Calu3 (cell line): ENCODE measurements at places on chromosomes 5 and 9.

GRCh38 chr9:129583308-129584038 lies 37.4 kb downstream of the C9orf50 start:
- no peak for DNase-seq
- H3K27me3 ChIP-seq, result no peaks in the 10 kb centered on the region
- H3K36me3 ChIP-seq, result peaks cover 21% of the 10 kb centered on the region
- H3K4me1 ChIP-seq, result peaks cover 33% of the 10 kb centered on the region
- no peak overlapping the region for H3K4me3 ChIP-seq

DNA sequence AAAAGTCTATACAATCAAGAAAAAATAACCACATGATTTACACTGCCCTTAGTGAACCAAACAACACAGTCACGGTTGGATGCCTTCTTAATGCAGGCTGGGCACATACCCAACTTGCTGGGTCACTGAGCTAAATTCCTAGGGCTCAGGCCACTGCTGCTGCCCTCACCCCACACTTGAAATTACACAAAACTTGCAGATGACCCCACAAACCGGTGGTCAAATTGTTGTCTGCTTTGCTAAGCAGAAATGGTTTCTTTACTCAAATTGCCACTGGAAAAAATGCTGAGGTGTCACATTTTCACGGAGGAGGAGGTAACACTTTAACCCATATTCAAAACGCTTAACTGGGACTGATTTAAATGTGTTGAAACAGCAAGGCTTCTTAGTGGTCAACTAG lies 62.4 kb downstream of the HMHB1 start:
- H3K4me1 ChIP-seq, result no peaks in the 10 kb centered on the region

- H3K27ac ChIP-seq, result no peak overlapping the region
- DNase-seq, result no peak
- H3K4me1 ChIP-seq, result no peaks in the 10 kb centered on the region
These were observed 217.2 kb downstream of the IRX2 start for GRCh38 chr5:2534251-2534650.

GRCh38 chr5:92023141-92023471 lies 640.0 kb upstream of the ARRDC3 start:
- no peaks in the 10 kb centered on the region for H3K4me1 ChIP-seq
- H3K36me3 ChIP-seq, result no peaks in the 10 kb centered on the region
- no peak overlapping the region for H3K27ac ChIP-seq
- no peak for DNase-seq
- H3K27me3 ChIP-seq, result no peaks in the 10 kb centered on the region

DNA sequence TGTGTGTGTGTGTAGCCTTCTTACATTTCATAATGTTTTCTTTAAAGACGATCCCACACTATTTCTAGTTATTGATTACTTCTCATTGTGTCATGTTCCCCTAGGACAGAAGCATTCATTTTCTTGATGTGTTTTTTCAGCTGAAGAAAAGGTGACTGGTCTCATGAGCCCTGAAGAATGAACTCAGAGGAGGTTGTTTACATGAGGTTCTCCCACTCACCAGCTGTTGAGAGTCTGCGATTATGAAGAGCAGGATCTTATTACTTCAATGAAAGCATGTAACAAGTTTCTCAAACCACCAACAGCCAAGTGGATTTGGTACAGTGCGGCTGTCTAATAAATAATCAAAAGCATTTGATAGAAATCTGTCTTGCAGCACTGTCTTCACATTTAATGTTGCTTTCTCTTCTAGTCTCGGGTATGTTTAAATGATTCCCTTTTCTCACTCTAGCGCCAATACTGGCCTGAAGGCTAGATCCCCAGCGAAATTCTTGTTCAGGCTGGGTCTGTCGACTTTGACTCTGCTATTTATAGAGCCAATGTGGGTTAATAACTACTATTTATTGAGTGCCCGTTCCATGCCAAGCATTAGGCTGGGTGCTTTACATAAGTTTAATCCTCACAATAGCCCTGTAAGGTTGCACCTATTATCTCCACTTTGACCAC lies 9.6 kb upstream of the FSD1L start:
- H3K27me3 ChIP-seq, result no peaks in the 10 kb centered on the region
- H3K27ac ChIP-seq, result no peak overlapping the region
- H3K36me3 ChIP-seq, result peaks cover 6% of the 10 kb centered on the region
- H3K4me3 ChIP-seq, result no peak overlapping the region
- no peaks in the 10 kb centered on the region for H3K4me1 ChIP-seq

DNA sequence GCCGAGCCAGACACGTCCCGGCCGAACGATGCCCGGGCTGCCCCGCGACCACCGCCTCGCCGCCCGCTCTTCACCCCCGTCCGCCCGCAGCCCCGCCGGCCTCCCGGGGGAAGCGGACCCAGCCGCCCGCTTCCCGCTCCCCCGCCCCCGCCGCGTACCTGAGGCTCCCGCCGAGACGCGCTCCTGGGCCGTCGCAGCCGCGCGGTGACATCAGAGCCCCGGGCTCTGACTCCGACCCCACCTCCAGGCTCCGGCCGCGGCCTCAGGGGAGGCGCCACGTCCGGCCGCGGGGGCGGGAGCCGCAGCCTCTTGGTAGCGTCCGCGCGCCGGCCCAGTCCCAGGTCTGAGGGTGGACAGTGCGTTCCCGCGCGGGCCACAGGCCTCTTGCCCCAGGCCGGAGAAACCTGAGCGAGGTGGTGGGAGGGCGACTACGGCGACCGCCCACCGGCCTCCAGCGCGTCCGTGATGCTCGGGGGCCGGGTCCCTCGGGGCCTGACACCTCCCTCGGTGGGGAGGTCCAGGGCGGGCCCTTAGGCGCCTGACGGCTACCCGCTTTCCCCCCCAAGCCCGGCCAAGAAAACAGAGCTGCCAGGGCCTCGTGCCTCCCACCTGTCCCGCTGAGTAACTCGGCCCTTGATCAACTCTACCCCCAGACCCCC lies at the start of gene SHROOM1:
TSS of gene SHROOM1 (minus strand) at position 212 of the 659 bp plus-strand sequence. CDS start 4,507 bp downstream, outside the sequence.
- no peaks in the 10 kb centered on the region for H3K27me3 ChIP-seq
- DNase-seq, result peak; percentile 83
- peaks cover 19% of the 10 kb centered on the region for H3K4me1 ChIP-seq

DNA sequence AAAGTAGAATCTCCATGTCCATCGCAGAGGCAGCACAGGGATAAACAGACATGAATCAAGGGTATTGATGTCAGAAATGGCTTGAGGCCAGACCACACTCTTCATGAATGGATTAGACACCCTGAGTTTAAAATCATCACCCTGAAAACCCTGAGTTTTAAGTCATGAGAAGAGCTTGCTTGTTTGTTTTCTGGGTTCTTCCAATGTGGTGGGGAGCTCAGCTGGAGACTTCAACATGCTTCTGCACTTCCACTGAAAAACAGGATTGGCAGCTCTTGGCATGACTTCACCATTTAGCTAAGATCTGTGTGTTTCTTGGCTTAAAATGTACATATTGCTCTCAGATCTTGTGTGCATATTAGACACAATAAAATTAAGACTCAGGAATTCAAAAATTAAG lies 9.8 kb downstream of the GCNT4 start:
- no peak for DNase-seq
- no peaks in the 10 kb centered on the region for H3K27me3 ChIP-seq
- peaks cover 10% of the 10 kb centered on the region for H3K36me3 ChIP-seq
- H3K4me1 ChIP-seq, result peaks cover 56% of the 10 kb centered on the region

GRCh38 chr5:172951371-172952033 lies 7.7 kb upstream of the RPL26L1 start:
- peaks cover 31% of the 10 kb centered on the region for H3K4me1 ChIP-seq
- no peak overlapping the region for H3K27ac ChIP-seq
- no peak overlapping the region for H3K4me3 ChIP-seq
- peaks cover 27% of the 10 kb centered on the region for H3K36me3 ChIP-seq
- no peaks in the 10 kb centered on the region for H3K27me3 ChIP-seq
- no peak for DNase-seq

GRCh38 chr5:5497152-5497788 lies 74.8 kb downstream of the ICE1 start:
- no peaks in the 10 kb centered on the region for H3K36me3 ChIP-seq
- no peak overlapping the region for H3K4me3 ChIP-seq
- peak; percentile 42 for DNase-seq
- no peak overlapping the region for H3K27ac ChIP-seq

DNA sequence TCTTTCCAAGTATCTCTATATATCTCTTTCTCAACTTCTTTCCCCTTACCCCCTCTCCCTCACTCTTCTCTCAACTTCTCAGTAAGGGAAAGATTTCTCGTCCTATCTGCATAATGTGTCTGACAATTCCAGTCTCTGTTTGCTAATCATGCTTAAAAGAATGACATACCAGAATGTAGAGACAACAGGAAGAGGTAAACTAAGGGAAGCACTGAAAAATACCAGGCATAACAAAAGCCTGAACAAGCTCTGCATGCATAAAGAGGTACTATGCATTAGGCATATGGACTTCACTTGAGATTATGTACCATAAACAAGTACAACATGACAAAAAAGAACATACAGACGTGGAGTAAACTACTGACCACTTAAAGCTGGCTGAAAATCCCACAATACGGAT lies 62.6 kb downstream of the SEMA5A start:
- no peak for DNase-seq
- no peak overlapping the region for H3K27ac ChIP-seq
- no peaks in the 10 kb centered on the region for H3K27me3 ChIP-seq
- H3K4me1 ChIP-seq, result no peaks in the 10 kb centered on the region

GRCh38 chr5:14568333-14568732 lies 13.3 kb upstream of the OTULINL start:
- no peak for DNase-seq
- H3K4me3 ChIP-seq, result no peak overlapping the region
- H3K36me3 ChIP-seq, result no peaks in the 10 kb centered on the region

DNA sequence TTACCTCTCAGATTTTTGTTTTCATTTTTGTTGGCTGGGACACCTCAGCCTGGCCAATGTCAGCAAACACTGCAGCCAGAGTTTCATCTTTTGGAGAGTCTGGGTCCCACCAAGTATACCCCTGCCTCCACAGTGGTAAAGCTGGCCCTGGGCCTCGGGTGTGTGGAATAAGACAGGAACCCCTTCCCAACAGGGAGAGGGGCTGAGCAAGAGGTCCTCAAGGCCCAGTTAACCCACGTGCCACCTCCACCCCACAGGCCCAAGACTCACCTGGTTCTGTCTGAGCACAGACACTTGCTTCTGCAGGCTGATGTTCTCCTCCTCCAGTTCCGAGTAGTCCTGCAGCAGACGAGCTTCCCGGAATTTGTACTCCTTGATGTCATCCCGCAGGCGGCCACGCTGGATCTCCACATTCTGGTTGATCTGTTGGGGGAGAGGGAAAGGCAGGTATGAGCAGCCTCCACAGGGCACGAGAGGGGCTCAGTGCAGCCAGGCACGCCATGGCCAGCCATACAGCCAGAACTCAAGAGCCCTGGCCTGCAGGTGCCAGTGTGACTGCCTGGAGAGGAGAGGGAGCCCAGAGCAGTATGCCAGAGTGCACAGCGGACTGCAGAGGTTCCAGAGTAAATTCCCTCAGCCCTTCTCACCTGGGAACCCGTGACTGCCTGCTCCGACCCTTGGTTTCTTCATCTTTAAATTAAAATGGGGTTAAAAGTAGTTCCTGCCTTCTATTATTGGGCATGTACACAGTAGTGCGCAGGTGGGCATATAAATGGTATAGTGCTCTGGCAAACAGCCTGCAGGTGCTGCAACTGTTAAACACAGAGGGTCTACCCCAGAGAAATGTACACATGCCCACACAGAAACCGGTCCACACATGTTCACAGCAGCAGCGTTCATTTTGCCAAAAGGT lies 42.0 kb downstream of the BICD2 start:
- peaks cover 16% of the 10 kb centered on the region for H3K4me1 ChIP-seq
- peaks cover 18% of the 10 kb centered on the region for H3K36me3 ChIP-seq
- H3K4me3 ChIP-seq, result no peak overlapping the region
- no peak for DNase-seq

- no peaks in the 10 kb centered on the region for H3K27me3 ChIP-seq
- H3K36me3 ChIP-seq, result no peaks in the 10 kb centered on the region
- no peak overlapping the region for H3K4me3 ChIP-seq
- DNase-seq, result no peak
- no peak overlapping the region for H3K27ac ChIP-seq
These were observed 463.7 kb downstream of the TMEM232 start for GRCh38 chr5:110262749-110263148.

- H3K4me1 ChIP-seq, result peaks cover 12% of the 10 kb centered on the region
- H3K36me3 ChIP-seq, result no peaks in the 10 kb centered on the region
- no peaks in the 10 kb centered on the region for H3K27me3 ChIP-seq
- H3K27ac ChIP-seq, result no peak overlapping the region
- no peak overlapping the region for H3K4me3 ChIP-seq
These were observed 122.8 kb downstream of the CCDC192 start for GRCh38 chr5:127826011-127826410.

DNA sequence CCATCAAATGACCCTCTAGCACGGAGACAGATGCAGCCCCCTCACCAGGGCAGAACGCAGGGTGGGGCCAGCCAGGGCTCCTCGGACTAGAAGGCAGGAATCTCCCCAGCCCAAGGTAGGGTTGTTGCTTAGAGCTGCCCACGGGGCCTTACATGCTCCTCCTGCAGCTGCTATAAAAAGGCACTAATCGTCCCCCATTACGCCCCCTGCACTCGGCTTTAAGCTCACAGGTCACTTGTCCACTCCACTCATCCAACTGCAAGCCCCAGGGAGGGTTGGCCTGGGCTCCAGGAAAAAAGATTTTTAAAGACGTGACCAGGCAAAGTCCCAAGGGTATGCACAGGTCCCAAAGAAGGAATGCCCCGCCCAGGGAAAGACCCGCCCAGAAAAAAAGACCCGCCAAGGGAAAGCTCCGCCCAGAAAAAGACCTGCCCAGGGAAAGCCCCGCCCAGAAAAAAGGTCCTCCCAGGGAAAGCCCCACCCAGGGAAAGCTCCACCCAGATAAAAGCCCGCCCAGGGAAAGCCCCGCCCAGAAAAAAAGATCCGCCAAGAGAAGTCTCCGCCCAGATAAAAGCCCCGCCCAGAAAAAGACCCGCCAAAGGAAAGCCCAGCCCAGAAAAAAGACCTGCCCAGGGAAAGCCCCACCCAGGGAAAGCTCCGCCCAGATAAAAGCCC lies 11.1 kb downstream of the GRIN1 start:
- no peak overlapping the region for H3K4me3 ChIP-seq
- H3K36me3 ChIP-seq, result peaks cover 6% of the 10 kb centered on the region
- no peak overlapping the region for H3K27ac ChIP-seq
- H3K27me3 ChIP-seq, result peaks cover 33% of the 10 kb centered on the region
- DNase-seq, result no peak

- H3K27me3 ChIP-seq, result no peaks in the 10 kb centered on the region
- H3K4me3 ChIP-seq, result no peak overlapping the region
- peaks cover 71% of the 10 kb centered on the region for H3K36me3 ChIP-seq
- H3K4me1 ChIP-seq, result peaks cover 33% of the 10 kb centered on the region
These were observed 46.5 kb downstream of the CEMIP2 start for GRCh38 chr9:71721855-71722254.

DNA sequence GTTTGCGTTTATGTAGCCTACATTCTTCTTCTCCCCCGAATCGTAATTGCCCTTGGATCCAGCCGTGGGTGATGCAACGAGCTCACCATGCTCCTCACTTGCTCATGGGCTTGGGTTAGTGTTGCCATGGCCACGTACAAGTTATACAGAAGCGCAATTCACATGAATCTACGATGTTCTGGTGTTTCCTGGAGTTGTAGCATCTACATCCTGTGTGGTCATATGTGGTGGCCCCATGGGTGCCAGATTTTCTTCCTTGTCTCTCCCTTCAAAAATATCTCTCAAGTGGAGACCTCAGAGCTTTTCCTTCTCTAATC lies 115.3 kb downstream of the TLE4 start:
- no peaks in the 10 kb centered on the region for H3K4me1 ChIP-seq
- H3K4me3 ChIP-seq, result no peak overlapping the region
- DNase-seq, result no peak
- H3K27me3 ChIP-seq, result no peaks in the 10 kb centered on the region
- H3K27ac ChIP-seq, result no peak overlapping the region
